ENCODE measurements at places on chromosomes 16 and 17.

GRCh38 chr17:30376621-30377452 lies 1.9 kb upstream of the CPD start:
- no peak for DNase-seq

GRCh38 chr17:73770115-73770848 lies 126.0 kb upstream of the SDK2 start:
- DNase-seq = no peak

GRCh38 chr16:47493381-47494337 lies 32.5 kb downstream of the PHKB start:
- no peak for DNase-seq

GRCh38 chr16:74463888-74464287 lies 42.6 kb upstream of the CLEC18B start:
- DNase-seq = no peak

- DNase-seq = no peak
Observed at GRCh38 chr17:17429222-17429621, 47.6 kb upstream of the MED9 start.

GRCh38 chr17:48385319-48385718 lies 44.7 kb downstream of the SKAP1 start:
- no peak for DNase-seq

DNA sequence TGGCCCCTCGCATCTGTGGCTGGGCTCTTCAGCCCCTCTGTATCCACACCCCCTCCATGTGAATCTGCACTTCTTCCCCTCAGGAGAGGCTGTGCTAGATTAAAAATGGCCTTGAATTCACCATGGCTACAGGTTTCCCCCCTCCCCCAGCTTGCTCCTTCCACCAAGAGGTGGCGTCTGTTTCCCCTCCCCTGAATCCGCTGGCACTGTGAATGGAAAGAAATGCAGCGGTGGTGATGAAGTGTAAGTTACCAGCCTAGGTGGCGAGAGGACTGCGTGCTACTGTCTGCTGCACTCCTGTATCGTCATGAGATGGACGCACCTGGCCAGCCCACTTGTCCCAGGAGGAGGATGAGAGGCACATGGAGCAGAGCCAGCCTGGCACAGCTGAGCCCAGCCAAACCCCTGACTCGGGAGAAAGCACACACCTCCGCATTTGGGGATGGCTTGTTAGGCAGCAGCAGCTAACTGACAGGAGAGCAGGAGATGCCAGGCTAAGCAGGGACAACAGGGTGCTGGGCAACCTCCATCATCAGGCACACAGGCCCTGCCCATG lies 26.2 kb downstream of the TNFRSF13B start:
- peak; percentile 59 for DNase-seq

- no peak for DNase-seq
Observed at GRCh38 chr16:73882033-73882432, 414.6 kb upstream of the PSMD7 start.

Data from mesenteric fat pad (tissue), 1 donor.